ENCODE measurements at places on chromosomes 7 and 10. TPM values are rescaled to one million over a fixed set of nuclear protein-coding genes. Genes with fewer than 3 reads are reported as not detected.

Gene DNAJC30
- total RNA-seq, result 6.9 TPM

Gene TMEM229A
- not detected for total RNA-seq

Gene COL28A1
- not detected for total RNA-seq

Gene CALN1
- 0.11 TPM for total RNA-seq

Gene CRPPA
- 1.0 TPM for total RNA-seq

Gene THSD7A
- not detected for total RNA-seq

Gene WNT8B
- 0.40 TPM for total RNA-seq

Gene GNAT3
- not detected for total RNA-seq

Gene SAP25
- total RNA-seq, result 9.9 TPM

Gene RPP38
- total RNA-seq, result 26.1 TPM

Gene GIMAP4
- total RNA-seq, result 135 TPM

Gene AEBP1
- 18.2 TPM for total RNA-seq

Gene FGFBP3
- total RNA-seq, result 1.5 TPM

Gene NHLRC2
- total RNA-seq, result 20.1 TPM

Gene IKZF1
- 245 TPM for total RNA-seq

Gene LRIT1
- not detected for total RNA-seq

Gene TRPV5
- total RNA-seq, result not detected

Gene ADIRF
- total RNA-seq, result not detected

Gene CLEC5A
- total RNA-seq, result not detected

Gene VAX1
- not detected for total RNA-seq

Gene SHH
- total RNA-seq, result not detected

Gene SKIDA1
- 0.54 TPM for total RNA-seq

Gene LIPM
- not detected for total RNA-seq

Gene STK31
- 0.18 TPM for total RNA-seq

Gene PRRT4
- 0.39 TPM for total RNA-seq

Gene MOGAT3
- total RNA-seq, result not detected

Gene OR9A2
- not detected for total RNA-seq

Gene PODXL
- total RNA-seq, result 0.48 TPM

Gene MSS51
- 2.4 TPM for total RNA-seq

Gene NSUN5
- 50.6 TPM for total RNA-seq

Gene SSC4D
- 0.79 TPM for total RNA-seq

Gene OTUD1
- 6.5 TPM for total RNA-seq

Gene EMX2
- not detected for total RNA-seq

Gene OR2F2
- not detected for total RNA-seq

Gene ABCB1
- total RNA-seq, result 4.5 TPM

Gene CLDN4
- 0.16 TPM for total RNA-seq

Gene EBLN1
- not detected for total RNA-seq

Gene PNPLA8
- total RNA-seq, result 14.2 TPM

Gene ENTPD1
- 0.37 TPM for total RNA-seq

Gene CFAP43
- total RNA-seq, result 0.09 TPM

Gene KCNMA1
- 0.18 TPM for total RNA-seq

Gene CCT6A
- 237 TPM for total RNA-seq

Gene FGL2
- total RNA-seq, result 0.16 TPM

Gene ADAM22
- 1.8 TPM for total RNA-seq

Gene ATOH7
- not detected for total RNA-seq

Gene PROSER2
- total RNA-seq, result 0.88 TPM

Gene PLPP4
- not detected for total RNA-seq

Gene ASIC3
- total RNA-seq, result 5.5 TPM

Gene MSMB
- not detected for total RNA-seq

Gene FEZF1
- not detected for total RNA-seq

Measured in activated CD4-positive, alpha-beta T cell treated with anti-CD3 and anti-CD28 coated beads for 36 hours (primary cell).